ENCODE measurements at places on chromosomes 7 and 10.

- DNase-seq = no peak
These were observed 5.4 kb downstream of the VWC2 start for GRCh38 chr7:49778731-49779270.

DNA sequence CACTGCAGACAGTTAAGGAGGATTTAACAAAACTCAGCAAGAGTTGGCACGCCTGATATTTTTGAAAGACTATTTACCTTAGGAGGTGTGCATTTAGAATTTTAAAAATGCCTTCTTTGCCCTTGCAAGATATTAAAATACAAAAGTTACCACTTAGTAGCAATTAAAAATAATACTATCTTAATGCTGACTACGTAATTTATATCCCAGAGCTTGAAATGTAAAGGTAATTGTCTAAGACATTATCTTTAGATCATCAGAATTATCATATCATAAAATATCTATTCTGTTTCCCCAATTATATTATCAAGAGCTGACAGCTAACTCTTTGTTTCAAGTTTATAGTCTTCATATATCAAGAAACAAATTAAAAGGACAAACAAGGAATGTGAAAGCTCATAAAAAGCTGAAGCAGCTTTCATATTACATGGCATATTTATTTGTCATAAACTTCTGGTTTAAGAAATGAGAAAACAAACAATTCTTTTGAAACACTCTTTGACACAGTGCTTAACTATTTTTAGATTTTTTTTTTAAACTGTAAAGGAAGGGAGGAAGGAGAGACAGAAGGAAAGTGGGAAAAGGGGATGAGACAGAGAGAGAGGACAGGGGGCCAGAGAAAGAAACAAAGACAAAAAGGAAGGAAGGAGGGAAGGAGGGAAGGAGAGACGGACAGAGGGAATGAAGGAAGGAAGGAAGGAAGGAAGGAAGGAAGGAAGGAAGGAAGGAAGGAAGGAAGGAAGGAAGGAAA lies 73.5 kb downstream of the RTKN2 start:
- DNase-seq = no peak

DNA sequence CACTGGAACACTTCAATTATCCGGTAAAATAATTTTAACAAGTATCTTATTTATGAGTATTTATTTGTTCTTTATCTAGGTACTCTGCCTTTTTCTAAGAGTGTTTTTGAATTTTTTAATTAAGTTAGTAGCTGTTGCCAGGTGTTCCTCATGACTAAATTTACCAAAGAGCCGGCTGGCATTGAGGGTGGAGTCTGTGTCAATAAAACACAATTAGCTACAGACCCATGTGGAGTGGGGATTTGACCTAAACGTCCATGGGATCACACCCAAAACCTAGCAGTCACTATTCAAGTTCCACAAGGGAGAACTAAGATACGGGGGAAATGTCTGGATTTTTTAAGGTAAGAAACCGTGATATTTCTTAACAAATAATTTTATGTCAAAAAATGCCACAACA lies 9.8 kb downstream of the SLC16A12 start:
- no peak for DNase-seq

DNA sequence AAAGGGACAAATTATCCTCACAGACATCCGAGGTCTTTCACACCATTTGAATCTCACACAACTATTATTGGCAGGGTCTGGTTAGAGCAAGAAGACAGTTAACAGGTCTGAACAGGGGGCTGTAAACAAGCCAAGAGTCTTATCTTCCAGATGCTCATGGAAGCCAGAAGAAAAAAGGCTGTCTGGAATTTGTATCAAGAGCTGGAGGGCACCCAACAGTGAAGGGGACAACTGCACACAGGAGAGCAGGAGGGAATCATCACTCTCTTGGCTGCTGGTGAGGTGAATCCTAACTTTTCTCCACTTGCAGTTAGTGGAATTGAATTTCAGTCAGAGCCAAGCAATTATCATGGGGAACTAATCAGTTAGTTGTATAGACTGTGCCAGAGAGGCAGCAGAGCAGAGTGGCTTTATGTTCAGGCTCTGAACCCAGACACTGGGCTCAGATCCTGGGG lies 880.2 kb upstream of the AUTS2 start:
- DNase-seq = no peak

DNA sequence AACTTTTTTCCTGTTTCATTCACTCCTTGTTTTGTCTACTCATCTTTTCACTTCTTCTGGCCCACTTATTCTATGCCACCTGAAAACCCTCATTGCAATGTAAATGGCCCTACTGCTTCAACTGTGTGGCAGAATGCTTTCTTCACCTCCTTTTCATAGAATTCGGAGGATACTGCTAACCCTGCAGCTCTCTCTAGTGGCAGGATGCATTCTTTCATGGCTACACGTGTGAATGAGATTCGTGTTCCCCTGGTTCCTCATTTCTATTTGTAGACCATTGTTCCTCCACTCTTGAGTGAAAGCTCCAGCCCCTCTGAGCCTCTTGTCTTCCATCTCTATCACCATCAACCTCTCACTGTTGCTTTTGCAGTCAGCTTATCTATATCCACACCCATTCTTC lies 20.9 kb upstream of the CYP26C1 start:
- DNase-seq = no peak

DNA sequence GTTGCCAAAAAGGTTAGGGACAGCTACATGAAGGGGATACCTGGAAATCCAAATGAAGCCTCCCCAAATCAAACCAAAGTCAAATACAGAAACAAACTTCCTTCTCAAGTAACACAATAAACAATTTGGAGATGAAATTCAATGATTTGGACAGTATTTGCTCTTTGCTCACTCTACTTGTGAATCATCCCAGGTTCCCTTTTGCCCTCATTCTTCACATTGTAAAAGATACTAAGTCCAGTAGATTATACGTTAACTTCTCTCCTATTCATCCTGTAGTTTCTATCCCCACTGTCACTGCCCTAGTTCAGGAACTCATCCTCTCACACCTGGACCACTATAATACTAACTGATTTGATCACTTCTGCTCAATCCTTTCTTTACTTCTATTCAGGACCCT lies 28.3 kb downstream of the FZD1 start:
- DNase-seq = no peak

GRCh38 chr7:126606331-126606730 lies 646.4 kb downstream of the GRM8 start:
- DNase-seq = no peak

GRCh38 chr7:133539016-133539415 lies 286.1 kb downstream of the EXOC4 start:
- no peak for DNase-seq

DNA sequence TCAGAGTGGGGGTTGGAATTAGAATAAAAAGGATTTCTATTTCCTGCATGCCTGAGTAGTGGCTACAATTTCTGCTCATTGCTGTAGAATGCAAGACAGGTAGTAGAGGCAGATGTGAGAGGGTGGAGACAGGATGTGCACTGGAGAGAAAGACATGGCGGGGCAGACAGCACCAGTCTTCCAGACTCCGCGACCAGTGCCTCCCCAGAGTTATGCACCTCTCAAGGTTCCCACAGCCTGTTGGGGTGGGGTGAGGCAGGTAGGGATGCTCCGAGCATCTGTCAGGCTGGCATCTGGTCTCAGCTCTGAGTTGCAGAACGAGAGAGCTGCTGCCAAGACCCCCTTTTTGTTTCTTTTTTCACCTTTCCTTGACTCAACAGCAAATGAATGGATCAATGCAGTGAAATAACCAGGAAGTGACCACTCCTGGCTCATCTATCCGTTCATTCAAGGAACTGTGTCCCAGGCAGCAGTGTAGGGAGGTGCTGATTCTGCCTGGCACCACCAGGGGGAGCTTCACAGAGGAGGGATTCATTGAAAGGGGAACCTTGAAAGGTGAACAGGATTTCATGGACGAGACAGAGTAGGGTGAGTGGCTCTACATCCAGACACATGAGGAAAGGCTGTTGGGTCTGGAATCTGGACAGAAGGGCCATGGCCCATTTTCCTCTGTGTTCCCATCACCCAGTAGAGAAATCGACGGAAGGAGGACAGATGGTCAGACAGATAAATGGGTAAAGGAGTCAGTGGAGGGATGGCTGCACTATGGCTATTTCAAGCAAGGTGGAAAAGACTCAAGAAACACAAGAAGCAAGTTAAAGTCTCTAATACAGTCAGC lies 17.2 kb upstream of the SLC18A3 start:
- DNase-seq = peak; percentile 17

DNA sequence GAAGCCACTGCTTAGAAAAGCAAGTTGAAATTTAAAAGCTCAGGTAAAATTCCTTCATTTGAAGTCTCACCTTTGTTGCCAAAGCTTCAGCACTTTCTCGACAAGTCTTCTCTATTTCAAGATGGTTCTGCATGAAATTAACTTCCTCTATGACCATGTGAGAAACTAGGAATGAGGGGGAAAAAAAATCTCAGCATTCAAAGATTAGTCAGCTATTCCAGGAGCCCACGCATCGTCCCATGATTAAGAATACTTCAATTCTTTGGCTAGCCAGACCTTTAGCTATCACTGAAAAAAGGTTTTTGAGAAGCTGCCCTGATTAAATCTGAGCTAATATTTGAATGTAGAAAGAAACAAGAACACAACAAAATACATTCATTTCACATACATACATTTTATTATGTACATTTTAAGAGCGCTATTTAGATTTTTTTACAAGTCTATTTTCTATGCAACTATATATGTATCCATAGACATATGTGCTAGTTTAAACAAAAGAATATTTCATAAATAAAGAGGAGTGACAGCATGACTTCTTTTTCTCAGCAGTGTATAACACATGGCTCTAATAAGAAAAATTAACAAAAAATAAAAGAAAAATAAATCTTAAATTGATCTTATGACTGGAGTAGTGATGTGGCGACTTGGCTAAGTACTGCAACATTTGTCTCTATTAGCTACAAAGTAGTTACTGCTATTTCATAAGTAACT lies 44.8 kb downstream of the SHTN1 start:
- DNase-seq = no peak

DNA sequence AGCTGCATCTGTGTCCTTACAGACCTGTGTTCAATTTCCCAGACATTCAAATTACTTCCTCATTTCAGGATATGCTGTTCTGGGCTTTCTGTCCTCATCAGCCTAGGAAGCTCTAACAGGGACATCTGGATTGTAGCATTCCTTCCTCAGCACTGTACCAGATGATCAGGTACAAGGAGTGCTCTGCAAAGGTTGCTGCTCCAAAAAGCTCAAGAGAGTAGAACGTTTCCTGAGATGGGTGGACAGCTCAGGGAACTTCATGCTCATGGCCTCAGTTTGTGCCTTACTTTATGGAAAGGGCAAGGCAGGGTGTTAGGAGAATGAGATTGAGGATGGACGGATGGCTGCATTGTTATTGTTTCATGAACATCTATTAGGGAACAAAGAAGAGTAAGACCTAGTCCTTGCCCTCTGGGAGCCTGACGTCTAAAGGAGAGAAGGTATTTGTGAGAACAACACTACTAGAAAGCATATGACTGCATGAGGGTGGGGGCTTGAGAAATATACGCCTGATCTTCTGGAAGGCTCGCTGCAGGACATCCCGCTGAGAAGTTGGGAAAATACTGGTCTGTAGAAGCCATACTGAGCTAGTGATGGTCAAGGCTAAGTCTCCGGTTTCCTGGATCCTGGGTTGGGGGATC lies 10.5 kb upstream of the ZNF212 start:
- no peak for DNase-seq

DNA sequence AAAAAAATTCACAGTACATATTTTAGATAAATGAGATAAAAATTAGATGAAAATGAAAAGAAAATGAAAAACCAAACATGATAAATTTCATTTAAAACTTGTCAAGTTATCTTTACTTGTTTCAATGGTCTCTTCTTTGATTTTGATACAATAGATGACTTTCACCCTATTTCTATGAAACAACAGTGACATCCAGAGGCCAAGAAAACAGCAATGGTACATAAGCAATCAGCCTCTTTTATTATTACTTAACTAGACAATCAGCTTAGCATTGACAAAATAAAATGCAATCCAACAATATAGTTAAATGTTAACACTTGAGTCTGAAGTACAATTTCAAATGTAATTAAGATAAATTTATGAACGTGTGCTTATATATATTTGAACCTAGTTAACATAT lies 74.8 kb upstream of the GPR37 start:
- DNase-seq = no peak

- no peak for DNase-seq
These were observed 87.1 kb downstream of the CREM start for GRCh38 chr10:35213699-35214098.

- no peak for DNase-seq
These were observed 74.2 kb upstream of the ANLN start for GRCh38 chr7:36315309-36315944.

DNA sequence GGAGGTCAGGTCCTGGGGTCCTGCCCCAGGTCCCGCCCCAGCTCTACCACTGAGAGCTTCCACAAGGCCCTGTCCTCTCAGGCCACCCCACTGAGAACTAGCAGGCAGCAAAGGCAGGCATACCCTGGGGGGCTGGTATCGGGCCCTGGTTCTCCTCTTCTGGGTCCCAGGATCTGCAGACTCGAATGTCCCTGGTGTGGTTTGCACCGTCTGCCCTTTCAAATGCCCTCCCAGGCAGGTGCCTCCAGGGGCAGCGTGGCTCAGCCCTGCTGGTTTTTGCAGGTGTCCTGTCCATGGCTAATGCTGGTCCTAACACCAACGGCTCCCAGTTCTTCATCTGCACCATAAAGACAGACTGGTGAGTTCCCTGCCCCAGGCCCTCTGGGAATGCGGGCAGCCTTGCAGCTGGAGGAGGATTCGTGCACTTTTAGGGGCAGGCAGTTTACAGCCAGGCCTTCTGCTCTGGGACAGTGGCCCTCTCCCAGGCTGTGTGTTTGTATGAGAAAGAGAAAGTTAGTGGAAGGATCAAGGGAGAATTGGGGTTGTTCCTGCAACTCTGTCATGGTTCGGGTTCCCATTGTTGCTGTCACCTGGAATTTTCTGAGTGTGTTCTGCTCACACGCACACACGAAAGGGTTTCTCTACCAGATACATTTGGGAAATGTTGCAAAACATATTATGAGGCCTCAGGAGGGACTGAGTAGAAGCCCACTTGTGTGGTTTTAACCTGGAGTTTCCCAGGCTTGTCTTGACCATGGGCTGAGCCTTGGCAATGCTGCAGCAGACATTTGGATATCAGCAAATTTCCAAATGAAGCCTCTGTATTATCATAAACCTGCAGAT lies 5.0 kb downstream of the PPIF start:
- DNase-seq = no peak

GRCh38 chr10:43259213-43259991 lies 7.5 kb downstream of the RASGEF1A start:
- no peak for DNase-seq

- no peak for DNase-seq
These were observed 38.2 kb downstream of the NEUROD6 start for GRCh38 chr7:31302356-31302755.

GRCh38 chr10:33832124-33832787 lies 497.8 kb upstream of the NRP1 start:
- no peak for DNase-seq

GRCh38 chr7:81300753-81301152 lies 381.9 kb upstream of the SEMA3C start:
- DNase-seq = no peak

GRCh38 chr10:64039198-64039597 lies 518.0 kb downstream of the REEP3 start:
- DNase-seq = no peak

DNA sequence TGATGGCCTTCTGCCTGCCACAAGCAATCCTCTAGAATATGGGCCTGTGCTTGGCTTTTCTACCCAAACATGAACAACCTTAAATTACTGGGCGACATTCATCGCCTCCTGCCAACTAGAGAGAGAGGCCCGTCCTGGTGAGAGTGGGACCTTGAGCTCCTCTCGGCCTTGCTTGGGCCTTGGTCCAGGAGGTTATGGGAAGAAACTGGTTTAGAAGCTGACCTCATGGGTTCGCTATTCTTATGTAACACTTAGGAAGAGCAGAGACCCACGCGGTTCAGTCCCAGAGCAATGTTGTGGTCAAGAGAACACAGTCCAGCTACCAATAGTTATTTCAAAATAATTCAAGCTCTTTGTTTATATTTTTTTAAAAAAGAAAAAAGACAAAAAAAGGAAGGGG lies 176.3 kb upstream of the ZNF32 start:
- DNase-seq = no peak

Data from effector CD8-positive, alpha-beta T cell (primary cell).